ENCODE measurements at places on chromosomes 1 and 21.
A peak's percentile ranks its signal among the peaks of the same experiment; 100 is the strongest.

GRCh38 chr1:233082778-233083550 is 132.6 kb downstream of the NTPCR start:
- no peak for DNase-seq

GRCh38 chr1:10704368-10704882 is 92.0 kb downstream of the CASZ1 start:
- DNase-seq: peak; percentile 71

DNA sequence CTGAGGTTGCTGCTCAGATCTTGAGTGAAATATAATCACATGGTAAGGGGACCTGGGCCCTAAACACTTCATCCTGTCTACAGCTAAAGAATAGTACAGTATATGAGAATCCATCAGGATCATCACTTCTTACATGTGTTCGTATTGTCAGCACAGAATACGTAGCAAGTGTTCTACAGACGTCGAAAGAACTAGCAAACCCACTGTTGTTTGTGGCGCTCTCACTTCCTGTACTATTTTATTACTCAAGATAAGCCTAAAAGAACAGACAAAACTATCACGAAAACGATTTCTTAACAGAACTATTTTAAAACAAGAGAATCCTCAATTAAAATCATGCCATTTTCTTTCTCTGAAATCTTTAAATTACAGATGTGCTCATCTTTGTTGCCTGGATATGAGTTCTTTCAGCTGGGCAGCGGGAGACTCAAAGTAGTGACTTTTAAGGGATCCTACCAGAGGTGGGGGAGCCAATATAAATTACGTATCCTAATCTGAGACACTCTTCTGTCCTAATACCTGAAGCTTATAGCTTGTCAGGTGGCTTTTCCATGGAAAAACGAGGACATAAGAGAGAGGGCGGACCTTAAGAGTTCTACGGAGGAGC is 724 bp downstream of the ST7L start:
- no peak for DNase-seq

GRCh38 chr1:24642481-24643362 is at the start of gene SRRM1:
SRRM1 (plus strand) TSS chr1:24643302; CDS start chr1:24643327, 25 bp downstream.
- peak; percentile 95 for DNase-seq

- DNase-seq: no peak
Observed at GRCh38 chr1:3669421-3669821, 17.1 kb downstream of the TP73 start.

DNA sequence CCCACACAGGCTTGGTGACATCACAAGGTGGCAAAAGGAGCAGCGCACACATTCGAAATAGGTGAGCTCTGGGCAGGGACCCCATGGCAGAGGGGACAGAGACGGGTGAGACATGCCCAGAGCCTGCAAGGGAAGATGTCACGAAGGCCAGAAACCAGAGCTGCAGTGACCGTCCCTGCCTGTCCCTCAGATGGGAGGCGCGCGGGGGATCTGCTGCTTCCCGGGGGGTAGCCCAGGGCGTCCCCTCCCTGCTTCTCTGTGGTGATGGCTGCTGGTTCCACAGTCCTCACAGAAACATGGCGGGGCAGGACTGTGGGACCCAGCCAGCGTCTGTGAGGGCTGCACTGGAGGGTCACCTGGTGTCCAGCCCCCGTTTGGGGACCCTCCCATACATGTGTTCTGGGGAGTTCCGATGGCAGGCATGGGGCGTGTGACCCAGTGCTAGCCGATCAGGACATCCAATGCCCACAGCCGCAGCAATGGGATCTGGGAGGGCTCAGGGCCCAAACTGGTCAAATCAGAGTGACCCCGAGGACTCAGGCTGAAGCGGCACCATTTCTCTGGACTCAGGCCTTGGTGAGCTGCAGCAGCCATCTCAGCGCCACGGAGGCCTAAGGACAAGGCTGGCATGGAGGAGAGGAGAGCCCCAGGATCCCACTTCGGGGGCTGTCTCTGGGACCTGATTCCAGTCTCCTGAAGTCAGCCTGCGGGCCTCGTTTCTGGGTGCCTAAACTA is 20.7 kb upstream of the SPSB1 start:
- DNase-seq: no peak

DNA sequence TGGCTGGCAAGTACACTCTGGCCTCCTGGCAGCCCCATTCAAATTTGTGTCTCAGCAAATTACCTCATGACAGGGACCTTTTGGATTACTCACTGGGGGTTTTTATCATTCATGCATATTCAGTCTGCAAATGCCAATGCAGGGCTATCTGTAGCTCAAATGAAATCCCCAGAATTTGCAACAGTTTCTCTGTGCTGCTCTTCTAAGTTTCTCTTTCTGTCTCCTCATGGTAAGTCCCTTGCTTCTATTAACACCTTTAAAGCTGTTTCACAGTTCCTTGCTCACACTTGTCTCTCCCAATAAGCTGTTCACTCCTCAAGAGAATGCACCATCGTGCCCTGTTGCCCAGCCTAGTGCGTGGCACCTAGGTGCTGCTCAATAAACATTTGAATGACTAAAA is 3.3 kb upstream of the FAM78B start:
- no peak for DNase-seq

GRCh38 chr1:115802416-115802815 is 33.9 kb upstream of the CASQ2 start:
- DNase-seq: no peak

DNA sequence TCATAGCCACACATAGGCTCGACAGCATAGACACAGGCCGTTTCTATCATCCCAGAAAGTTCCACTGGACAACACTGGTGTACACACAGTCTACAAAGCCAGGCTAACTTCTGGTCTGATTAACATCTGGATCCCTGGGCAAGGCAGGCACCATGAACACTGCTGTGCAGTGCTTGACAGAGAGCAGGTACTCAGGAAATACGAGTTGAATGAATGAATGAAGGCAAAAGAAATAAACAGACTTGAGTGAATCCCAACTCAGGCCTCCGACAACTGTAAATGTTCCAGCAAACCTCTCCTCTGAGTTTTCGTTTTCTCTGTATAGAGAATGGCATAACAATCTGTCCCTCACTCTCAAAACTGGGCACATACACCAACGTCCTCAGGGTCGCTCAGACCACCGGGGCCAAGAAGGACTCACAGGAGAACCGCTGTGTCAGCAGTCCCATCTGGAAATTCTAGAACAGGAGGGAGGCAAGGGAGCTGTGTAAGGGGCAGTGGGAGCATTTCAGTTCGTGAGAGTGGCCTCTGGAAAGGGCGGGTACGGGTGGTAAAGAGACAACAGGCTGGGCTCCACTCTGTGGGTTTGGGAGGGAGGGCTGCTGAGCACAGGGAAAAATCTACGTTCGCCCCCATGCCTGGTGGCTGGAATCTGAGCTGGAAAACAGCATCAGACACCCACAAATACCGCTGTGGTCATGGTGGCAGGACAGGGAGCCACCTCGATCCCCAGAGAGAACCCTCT is 15.1 kb upstream of the ECE1 start:
- DNase-seq: no peak

DNA sequence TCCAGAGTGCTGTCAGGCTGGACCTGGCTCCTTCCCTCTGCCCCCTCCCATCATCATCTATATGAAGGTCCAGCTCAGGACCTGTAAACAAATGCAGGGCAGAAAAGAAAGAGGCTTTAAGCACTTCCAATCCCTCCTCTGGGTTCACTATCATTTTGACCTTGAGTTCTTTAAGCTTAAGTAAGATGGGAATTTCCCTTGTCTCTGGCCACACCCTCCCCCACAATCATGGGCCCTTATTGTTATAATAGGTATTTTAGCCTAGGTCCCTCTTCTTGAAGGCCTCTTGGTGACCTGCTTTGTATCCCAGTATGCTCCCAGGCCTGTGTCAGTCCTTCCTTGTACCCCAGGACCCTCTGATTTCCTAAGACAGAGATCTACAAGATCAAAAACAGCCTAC is 45.1 kb upstream of the EPS15 start:
- peak; percentile 24 for DNase-seq

DNA sequence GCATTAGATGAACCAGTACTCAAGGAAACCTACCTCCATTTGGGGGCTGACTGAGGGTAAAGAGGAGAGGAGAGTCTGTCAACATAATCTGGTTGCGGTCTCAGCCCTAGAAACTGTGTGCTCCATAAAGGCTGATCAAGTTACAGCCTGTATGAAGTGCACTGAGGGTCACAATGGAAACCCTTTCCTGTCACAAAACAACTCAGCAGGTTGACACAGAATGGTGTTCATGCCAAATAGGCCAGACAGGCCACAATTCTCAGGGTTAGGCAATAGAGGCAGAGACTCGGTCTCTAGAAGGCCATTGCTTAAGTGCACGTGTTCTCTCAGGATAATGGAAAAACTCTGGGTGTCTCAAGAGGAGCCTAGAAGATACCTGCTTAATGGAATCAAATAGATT is 4.1 kb upstream of the ANKRD35 start:
- DNase-seq: no peak

DNA sequence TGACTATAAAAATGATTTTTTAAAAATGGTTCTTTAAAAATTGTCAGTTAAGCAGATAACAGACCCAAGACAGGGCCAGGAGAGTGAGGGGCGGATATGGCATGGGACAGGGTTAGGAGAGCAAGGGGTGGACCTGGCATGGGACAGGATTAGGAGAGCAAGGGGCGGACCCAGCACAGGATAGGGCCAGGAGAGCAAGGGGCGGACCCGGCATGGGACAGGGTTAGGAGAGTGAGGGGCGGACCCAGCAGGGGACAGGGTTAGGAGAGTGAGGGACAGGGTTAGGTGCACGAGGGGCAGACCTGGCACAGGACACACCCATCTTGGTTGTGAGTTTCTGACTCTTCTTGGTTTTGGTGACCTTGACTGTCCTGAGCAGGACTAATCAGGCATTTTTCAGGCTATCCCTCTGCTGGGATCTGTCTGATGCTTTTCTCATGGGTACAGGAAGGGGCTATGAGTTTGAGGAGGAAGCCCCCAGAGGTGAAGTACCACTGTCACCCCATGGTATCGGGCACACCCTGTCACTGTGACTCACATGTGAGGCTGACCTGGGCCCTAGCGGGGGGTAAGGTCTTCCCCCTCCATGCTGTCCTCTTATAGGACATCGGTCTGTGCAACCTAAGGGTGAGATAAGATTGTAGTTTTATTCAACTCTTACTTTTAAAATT is 159.0 kb upstream of the COL6A1 start:
- no peak for DNase-seq

GRCh38 chr1:39635205-39635870 is 4.1 kb downstream of the HEYL start:
- no peak for DNase-seq

GRCh38 chr21:41834252-41834925 is 44.8 kb downstream of the PRDM15 start:
- DNase-seq: no peak

GRCh38 chr1:23065385-23065784 is 46.1 kb downstream of the KDM1A start:
- DNase-seq: no peak

- DNase-seq: peak; percentile 23
Observed at GRCh38 chr1:203440771-203441170, 34.8 kb upstream of the PRELP start.

- no peak for DNase-seq
Observed at GRCh38 chr21:32351428-32351827, 41.4 kb downstream of the URB1 start.

DNA sequence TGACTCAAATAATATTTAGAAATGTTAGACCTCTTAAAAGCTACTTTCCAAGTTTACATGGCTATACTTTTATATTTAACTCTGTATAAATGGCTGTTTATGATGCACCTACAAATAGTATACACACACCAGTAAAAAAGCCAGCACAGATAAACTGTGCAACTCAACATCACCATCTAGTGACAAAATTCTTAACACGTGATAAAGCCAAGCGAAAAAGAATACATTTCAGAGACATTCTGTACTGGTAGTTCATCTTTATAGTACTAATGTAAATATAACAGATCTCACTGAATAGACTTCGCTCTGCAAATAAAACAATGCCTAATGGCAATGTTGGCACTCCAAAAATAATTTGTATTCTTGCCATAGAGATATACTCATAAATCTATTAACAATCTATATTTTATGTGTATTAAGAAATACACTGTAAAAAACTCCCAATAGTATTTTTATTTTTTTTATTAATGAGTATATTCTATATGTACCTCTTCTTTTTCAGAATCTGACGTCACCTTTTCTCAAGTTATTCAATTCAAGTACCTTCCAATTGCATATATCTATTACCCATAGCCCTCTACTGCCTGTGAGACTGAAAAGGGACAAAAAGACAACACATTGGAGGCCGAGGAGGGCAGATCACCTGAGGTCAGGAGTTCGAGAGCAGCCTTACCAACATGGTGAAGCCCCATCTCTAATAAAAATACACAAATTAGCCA is 100.2 kb downstream of the DPYD start:
- DNase-seq: no peak

GRCh38 chr21:34305605-34306604 is 57.9 kb upstream of the KCNE2 start:
- DNase-seq: no peak

GRCh38 chr1:230807561-230808280 is 60.5 kb downstream of the CAPN9 start:
- DNase-seq: no peak

DNA sequence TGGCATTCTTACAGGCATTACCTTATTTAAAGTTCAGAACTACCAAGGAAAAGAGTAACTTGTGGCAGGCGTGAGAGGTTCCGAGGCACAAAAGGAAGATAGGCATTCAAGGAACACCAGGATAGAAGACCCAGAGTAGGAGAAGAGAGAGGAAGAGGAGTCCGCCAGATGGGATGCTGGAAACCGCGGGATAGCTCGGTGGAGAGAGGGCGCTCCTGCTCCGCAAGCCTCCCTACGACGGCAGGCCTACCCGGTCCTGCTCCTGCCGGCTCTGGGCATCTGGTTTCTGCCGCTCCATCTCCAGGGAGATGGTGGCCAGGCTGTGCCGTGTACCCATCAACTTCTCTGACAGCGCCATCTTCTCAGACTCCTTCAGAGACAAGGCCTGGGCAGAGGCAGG is 5.4 kb upstream of the NBPF1 start:
- DNase-seq: no peak

- DNase-seq: no peak
Observed at GRCh38 chr1:110076789-110077500, 6.5 kb upstream of the ALX3 start.

DNA sequence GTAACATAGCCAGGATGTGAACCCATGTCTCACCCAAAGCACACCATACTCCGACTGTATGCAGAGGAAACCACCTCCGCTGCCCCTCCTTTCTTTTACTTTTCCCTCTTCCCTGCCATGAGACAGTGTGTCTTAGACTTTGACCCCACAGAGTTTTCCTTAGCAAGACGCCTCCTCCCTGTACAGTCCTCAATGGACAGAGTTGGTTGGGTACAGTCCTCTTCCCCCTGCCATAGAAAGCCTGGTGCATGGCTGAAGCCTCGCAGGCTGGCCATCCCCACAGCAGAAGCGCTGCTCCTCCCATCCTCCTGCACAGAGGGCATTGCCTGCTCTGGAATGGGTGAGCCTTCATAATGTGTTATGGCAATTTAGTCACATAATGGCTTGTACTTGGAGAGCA is 127.9 kb downstream of the PLPP3 start:
- DNase-seq: no peak

- no peak for DNase-seq
Observed at GRCh38 chr1:227541796-227542152, 21.6 kb upstream of the ZNF678 start.

DNA sequence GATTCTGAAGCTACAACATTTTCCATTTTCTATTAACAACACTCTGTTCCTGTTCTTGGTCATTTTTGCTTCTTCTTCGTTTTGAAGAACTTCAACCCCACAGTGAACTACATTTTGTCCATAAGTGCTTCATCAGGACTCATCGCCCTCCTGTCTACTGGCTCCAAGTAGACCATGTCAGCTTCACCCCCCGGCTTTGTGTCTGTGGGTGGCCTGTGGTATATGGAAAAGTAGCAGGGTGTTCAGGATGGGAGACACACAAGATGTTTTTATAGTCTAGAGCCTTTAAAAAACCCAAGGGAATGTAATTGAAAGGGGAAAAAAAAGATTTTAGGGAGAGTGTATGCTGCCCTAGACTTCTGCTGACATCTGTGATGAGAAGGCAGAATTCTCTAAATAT is 46.1 kb downstream of the GIPC2 start:
- no peak for DNase-seq

Measured in HuH-7 (cell line).